ENCODE measurements at places on chromosomes 6 and 20. TPM values are rescaled to one million over a fixed set of nuclear protein-coding genes. Genes with fewer than 3 reads are reported as not detected.

DNA sequence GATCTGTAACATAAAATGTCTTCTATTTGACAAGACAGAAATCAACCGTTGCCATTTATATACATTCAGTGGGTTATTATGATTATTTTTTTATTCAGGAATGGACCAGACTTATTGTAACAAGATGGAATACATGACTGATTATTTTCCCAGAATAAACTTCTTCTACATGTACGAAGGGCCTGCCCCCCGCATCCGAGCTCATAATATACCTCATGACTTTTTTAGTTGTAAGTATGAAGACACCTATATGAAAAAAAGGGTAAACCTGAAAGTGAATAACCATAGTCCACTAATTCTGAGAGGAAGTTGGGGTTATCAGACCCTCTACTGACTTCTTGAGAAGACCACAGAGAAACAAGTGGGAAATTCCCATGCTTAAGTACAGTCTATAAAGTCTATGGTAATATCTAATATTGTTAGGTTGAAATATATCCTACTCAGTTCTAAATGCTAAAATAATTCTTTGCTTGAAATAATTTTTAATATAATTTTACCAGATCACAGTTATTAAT lies 15.9 kb downstream of the OR2A4 start:
- DNase-seq, result no peak
- H3K4me1 ChIP-seq, result peaks cover under 1% of the 10 kb centered on the region
- no peak overlapping the region for H3K4me3 ChIP-seq
- H3K27me3 ChIP-seq, result no peaks in the 10 kb centered on the region

GRCh38 chr6:71043902-71044301 lies 87.0 kb upstream of the B3GAT2 start:
- H3K27me3 ChIP-seq, result no peaks in the 10 kb centered on the region
- no peaks in the 10 kb centered on the region for H3K4me1 ChIP-seq

- H3K36me3 ChIP-seq, result no peaks in the 10 kb centered on the region
- no peaks in the 10 kb centered on the region for H3K27me3 ChIP-seq
- H3K4me1 ChIP-seq, result peaks cover 5% of the 10 kb centered on the region
- no peak overlapping the region for H3K27ac ChIP-seq
- no peak for DNase-seq
Observed at GRCh38 chr20:5822569-5822968, 72.4 kb downstream of the SHLD1 start.

DNA sequence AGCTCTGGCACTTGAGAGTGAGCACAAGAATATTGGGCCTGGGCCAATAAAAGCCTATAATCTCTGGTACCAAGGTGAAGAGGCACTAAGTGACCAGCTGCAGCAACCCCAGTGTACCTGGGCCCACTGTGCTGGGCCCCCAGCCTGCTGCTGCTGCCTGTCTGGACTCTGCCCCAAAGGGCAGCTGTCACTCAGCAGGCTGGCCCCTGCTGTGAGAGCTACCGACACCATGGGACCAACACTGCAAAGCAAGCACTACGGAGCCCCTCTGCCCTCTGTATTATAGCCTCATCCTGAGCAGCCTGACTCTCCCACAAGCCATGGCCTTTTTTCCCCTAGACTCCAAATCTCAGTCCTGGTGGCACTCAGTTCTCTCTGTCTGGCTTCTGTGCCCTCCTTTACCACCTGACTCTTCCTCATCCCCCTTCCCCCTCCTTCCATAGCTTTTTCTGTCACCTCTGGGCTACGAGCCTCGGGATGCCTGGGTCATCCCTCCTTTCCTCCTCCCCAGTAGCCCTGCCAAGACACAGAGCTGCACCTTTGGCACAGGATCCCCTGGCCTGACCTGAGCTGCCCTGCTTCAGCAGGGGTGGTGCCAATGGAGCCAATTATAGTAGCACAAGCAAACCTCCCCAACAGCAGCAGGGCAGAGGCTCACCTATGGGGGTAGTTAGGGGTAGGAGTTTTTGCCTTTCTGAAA lies 14.2 kb downstream of the RRP36 start:
- DNase-seq, result no peak
- no peak overlapping the region for H3K27ac ChIP-seq
- H3K36me3 ChIP-seq, result peaks cover 7% of the 10 kb centered on the region
- H3K27me3 ChIP-seq, result no peaks in the 10 kb centered on the region
- H3K4me3 ChIP-seq, result no peak overlapping the region

- no peaks in the 10 kb centered on the region for H3K27me3 ChIP-seq
- no peak overlapping the region for H3K4me3 ChIP-seq
- H3K36me3 ChIP-seq, result peaks cover 5% of the 10 kb centered on the region
Observed at GRCh38 chr6:22155551-22155950, 141.3 kb downstream of the PRL start.

GRCh38 chr6:105459049-105459448 lies 56.2 kb upstream of the PREP start:
- no peaks in the 10 kb centered on the region for H3K27me3 ChIP-seq
- no peaks in the 10 kb centered on the region for H3K36me3 ChIP-seq
- no peak overlapping the region for H3K4me3 ChIP-seq
- H3K4me1 ChIP-seq, result no peaks in the 10 kb centered on the region

DNA sequence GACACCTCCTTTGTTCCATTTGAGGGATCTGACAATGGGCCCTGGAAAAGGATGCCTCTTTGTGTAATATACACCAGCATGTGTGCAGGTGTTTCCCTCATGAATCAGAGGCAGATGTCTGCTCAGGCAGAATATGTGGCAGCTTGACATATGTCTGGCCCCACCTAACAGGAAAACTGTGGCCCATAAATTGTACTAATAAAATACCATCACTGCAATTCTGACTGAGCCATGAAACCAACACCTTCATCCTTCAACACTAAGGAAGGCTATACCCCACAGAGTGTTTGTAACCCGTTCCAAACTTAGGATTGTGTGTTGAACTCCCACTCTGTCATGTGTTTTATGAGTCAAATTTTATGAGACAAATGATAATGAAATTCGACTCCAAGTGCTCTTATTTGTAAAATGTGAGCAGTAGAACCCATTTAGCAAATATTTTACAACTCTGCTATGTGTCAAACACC lies 22.7 kb downstream of the LAMA4 start:
- no peaks in the 10 kb centered on the region for H3K4me1 ChIP-seq
- no peak overlapping the region for H3K4me3 ChIP-seq
- DNase-seq, result no peak
- no peak overlapping the region for H3K27ac ChIP-seq

- H3K36me3 ChIP-seq, result no peaks in the 10 kb centered on the region
- H3K4me1 ChIP-seq, result no peaks in the 10 kb centered on the region
- H3K27ac ChIP-seq, result no peak overlapping the region
- DNase-seq, result no peak
- H3K27me3 ChIP-seq, result no peaks in the 10 kb centered on the region
Observed at GRCh38 chr6:156109713-156110112, 654.1 kb upstream of the NOX3 start.

- no peaks in the 10 kb centered on the region for H3K27me3 ChIP-seq
- no peak overlapping the region for H3K27ac ChIP-seq
- H3K4me1 ChIP-seq, result no peaks in the 10 kb centered on the region
- no peak for DNase-seq
- H3K4me3 ChIP-seq, result no peak overlapping the region
- no peaks in the 10 kb centered on the region for H3K36me3 ChIP-seq
Observed at GRCh38 chr6:12527339-12527738, 189.2 kb upstream of the PHACTR1 start.

DNA sequence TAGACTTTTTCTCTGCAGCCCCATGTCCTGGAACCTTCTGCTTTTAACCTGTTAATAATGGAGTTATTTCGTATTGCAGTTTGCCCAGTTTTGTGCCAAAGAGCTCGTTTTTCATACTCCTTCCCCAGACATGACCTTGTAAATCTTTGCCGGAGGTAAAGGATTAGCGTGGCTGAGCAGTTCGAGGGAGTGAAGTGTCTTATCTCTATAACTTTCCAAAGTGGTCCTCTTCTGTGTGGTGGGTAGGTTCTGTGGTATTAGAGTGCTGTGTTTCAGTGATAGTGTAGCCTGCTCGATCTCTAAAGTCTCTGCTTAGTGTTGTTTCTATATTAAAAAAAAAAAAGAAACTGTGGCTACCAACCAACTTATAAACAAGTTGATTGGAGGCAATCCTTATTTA lies 67.5 kb downstream of the FARS2 start:
- H3K4me3 ChIP-seq, result no peak overlapping the region
- H3K27ac ChIP-seq, result no peak overlapping the region
- H3K36me3 ChIP-seq, result no peaks in the 10 kb centered on the region
- no peak for DNase-seq
- no peaks in the 10 kb centered on the region for H3K4me1 ChIP-seq

DNA sequence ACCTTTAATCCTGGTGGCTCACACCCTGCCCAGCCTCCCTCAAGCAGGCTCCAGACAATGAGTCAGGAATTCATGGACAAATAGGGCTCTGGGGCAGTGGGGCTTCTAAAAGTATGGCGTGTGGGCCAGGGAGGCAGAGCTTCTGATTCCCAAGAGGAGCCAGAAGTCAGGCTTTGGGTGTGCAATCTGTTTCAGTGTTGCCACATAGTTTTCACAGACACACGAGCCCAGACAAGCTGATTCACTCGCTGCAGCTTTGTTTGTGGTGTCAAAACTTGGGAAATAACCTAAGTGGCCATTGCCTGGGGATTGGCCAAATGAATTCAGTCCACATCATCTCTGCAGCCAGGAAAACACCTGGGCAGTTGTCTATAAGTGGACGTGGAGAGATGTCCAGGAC lies 9.2 kb downstream of the PEDS1 start:
- no peak for DNase-seq
- H3K27ac ChIP-seq, result no peak overlapping the region
- peaks cover 42% of the 10 kb centered on the region for H3K36me3 ChIP-seq
- peaks cover 11% of the 10 kb centered on the region for H3K4me1 ChIP-seq
- no peaks in the 10 kb centered on the region for H3K27me3 ChIP-seq

GRCh38 chr6:167717867-167718266 lies 108.8 kb upstream of the AFDN start:
- no peaks in the 10 kb centered on the region for H3K36me3 ChIP-seq
- H3K27ac ChIP-seq, result no peak overlapping the region
- H3K4me3 ChIP-seq, result no peak overlapping the region
- DNase-seq, result no peak

GRCh38 chr20:18754653-18755045 lies 58.9 kb upstream of the SCP2D1 start:
- H3K4me3 ChIP-seq, result no peak overlapping the region
- no peak for DNase-seq
- no peaks in the 10 kb centered on the region for H3K36me3 ChIP-seq
- H3K27ac ChIP-seq, result no peak overlapping the region
- no peaks in the 10 kb centered on the region for H3K27me3 ChIP-seq
- no peaks in the 10 kb centered on the region for H3K4me1 ChIP-seq

DNA sequence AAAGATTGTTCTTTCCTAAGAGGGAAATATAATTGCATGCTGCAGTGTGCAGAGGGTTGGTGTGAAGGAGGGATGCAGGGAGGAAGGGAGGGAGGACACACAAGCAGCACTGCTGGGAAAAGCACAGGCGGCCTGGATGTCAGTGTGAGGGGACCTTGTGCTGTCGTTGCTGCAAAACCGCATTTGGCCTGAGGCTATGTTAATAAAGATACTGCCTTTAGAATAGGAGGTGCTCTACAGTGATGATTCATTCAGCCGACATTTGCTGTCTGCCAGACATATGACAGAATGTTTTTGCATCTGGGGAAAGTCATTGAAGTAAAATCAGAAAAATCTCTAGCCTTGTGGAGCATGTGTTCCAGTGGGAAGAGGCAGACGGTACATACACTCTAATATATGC lies 50.5 kb upstream of the TRIM26 start:
- no peak overlapping the region for H3K27ac ChIP-seq
- H3K4me3 ChIP-seq, result no peak overlapping the region
- peaks cover 17% of the 10 kb centered on the region for H3K27me3 ChIP-seq
- no peak for DNase-seq
- peaks cover 10% of the 10 kb centered on the region for H3K36me3 ChIP-seq
- peaks cover 8% of the 10 kb centered on the region for H3K4me1 ChIP-seq

DNA sequence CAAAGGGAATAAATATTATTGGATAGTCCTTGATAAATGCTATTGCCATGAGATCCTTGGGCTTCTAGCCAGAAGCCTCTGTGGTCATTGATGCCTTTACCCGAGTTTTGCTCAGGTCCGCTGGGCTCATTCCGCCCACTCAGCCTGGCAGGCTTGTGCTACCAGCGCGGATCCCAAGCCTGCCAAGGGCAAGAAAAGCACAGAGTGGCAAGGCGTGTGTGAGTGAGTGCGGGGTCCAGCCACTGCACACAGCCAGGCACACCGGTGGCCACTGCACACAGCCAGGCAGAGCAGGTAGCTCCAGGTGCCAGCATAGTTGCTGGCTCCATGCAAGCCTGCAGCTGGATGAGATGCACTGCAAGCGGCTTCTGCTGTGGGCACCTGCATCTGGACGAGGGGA lies 38.7 kb downstream of the STK38 start:
- H3K4me3 ChIP-seq, result no peak overlapping the region
- H3K36me3 ChIP-seq, result peaks cover 30% of the 10 kb centered on the region
- H3K27me3 ChIP-seq, result no peaks in the 10 kb centered on the region
- no peak for DNase-seq
- H3K4me1 ChIP-seq, result no peaks in the 10 kb centered on the region
- H3K27ac ChIP-seq, result no peak overlapping the region

- DNase-seq, result no peak
- peak overlapping the region; percentile 86 for H3K4me3 ChIP-seq
- H3K36me3 ChIP-seq, result peaks cover 2% of the 10 kb centered on the region
- H3K27me3 ChIP-seq, result peaks cover 44% of the 10 kb centered on the region
Observed at GRCh38 chr6:42049948-42050296, 402 bp upstream of the TAF8 start.

- no peak overlapping the region for H3K4me3 ChIP-seq
- H3K4me1 ChIP-seq, result peaks cover 5% of the 10 kb centered on the region
- DNase-seq, result no peak
Observed at GRCh38 chr20:19929012-19929360, 88.2 kb upstream of the NAA20 start.

DNA sequence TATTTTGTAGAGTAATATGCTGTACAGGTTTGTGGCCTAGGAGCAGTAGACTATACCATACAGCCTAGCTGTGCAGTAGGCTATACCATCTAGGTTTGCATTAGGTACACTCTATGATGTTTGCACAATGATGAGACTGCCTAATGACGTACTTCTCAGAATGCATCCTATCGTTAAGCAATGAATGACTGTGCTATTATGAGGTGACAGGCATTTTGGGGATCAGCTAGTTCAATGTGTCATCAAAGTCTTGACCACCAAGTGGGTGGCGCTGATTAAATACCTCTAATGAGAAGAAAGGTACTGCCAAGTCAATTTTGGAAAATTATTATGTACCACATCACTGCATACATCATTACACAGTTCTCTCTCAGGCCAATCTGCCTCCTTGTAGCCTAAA lies 190.2 kb downstream of the BACH2 start:
- no peaks in the 10 kb centered on the region for H3K4me1 ChIP-seq
- DNase-seq, result no peak
- H3K4me3 ChIP-seq, result no peak overlapping the region

The ZNF451 gene
- total RNA-seq, result 56.8 TPM

The SLC32A1 gene
- total RNA-seq, result 0.33 TPM

The OR2B6 gene
- total RNA-seq, result not detected

The CDSN gene
- not detected for total RNA-seq

The ETV7 gene
- total RNA-seq, result 0.21 TPM

The EDEM2 gene
- total RNA-seq, result 19.6 TPM

The KIF25 gene
- 2.0 TPM for total RNA-seq

The REM1 gene
- not detected for total RNA-seq

The DACT2 gene
- 3.9 TPM for total RNA-seq

Data from H1 (cell line).